ENCODE measurements at places on chromosomes 2 and 18.

- no peak for DNase-seq
Measured at GRCh38 chr2:240725671-240726070, 34.0 kb downstream of the AQP12A start.

DNA sequence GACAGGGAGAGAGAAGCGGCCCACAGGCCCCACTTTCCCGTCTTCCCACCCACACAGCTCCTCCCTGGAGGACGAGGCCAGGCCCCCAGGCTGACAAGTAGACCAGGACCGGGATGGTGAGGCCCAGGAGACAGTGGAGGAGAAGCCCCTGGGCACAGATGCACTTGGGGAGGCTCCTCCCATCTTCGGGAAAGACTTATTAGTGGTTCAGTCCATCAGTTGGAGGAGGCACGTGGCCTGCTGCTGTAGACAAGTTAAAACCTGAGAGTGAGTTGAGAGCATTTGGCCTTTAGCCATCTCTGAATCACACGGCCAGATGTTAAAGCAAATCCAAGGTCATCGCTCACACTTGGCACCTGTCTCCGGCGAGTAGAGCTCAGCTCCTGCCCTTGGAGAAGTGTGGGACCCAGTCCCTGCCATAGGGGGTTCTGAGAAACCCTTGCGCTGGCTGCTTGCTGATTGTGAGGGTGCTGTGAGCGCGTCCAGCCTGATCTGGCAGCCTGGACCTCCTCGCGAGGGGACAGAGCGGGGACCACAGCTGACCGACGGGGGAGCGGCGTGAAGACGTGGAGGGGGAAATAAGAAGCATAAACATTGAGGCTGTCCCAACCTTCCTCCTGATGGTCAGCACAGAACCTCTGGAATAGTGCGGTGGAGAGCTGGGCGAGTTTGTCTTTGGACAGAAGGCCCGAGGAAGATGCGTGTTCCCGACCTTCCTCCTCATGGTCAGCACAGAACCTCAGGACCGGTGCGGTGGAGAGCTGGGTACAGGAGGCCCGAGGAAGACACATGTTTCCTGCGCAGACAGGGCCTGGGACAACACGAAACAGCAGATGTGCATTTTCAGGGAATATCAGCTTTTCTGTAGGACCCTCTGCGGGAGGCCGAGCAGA, 24.7 kb upstream of the ALLC start:
- no peak for DNase-seq

GRCh38 chr2:23545396-23545795, 160.4 kb downstream of the KLHL29 start:
- no peak for DNase-seq

DNA sequence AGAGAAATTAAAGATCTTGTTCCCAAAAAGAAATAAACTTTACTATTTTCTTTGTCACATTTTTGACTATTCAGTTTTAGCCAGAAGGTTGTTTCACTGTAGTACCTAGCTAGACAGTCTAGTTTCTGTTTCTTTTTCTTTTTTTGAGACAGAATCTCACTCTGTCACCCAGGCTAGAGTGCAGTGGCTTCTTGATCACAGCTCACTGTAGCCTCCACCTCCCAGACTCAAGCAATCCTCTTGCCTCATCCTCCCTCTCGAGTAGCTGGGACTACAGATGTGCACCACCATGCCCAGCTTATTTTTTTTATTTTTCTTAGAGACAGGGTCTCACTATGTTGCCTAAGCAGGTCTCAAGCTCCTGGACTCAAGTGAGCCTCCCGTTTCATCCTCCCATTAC, 2.2 kb downstream of the RBM45 start:
- no peak for DNase-seq

- no peak for DNase-seq
Measured at GRCh38 chr2:116074161-116074560, 1631.7 kb downstream of the DPP10 start.

DNA sequence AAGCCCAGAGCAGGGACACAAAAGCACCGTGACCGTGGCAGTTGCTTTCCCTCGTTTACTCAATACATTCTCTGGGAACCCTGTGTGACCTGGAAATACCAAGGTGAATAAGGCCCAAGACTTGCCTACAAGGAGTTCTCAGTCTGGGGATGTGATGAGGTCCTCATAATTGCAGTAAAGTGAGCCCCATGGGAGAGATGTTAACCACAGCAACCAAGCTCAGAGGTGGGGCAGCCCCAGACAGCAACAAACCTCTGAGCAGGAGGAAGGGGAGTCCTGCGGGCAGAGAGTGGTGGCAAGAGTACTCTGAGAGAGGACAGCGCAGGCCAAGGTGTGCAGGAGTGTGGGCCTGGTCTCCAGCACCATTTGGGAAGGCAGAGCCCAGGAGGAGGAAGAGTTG, 91.6 kb downstream of the TTC32 start:
- DNase-seq = no peak

- DNase-seq = no peak
Measured at GRCh38 chr2:10709290-10709939, 12.0 kb upstream of the ATP6V1C2 start.

DNA sequence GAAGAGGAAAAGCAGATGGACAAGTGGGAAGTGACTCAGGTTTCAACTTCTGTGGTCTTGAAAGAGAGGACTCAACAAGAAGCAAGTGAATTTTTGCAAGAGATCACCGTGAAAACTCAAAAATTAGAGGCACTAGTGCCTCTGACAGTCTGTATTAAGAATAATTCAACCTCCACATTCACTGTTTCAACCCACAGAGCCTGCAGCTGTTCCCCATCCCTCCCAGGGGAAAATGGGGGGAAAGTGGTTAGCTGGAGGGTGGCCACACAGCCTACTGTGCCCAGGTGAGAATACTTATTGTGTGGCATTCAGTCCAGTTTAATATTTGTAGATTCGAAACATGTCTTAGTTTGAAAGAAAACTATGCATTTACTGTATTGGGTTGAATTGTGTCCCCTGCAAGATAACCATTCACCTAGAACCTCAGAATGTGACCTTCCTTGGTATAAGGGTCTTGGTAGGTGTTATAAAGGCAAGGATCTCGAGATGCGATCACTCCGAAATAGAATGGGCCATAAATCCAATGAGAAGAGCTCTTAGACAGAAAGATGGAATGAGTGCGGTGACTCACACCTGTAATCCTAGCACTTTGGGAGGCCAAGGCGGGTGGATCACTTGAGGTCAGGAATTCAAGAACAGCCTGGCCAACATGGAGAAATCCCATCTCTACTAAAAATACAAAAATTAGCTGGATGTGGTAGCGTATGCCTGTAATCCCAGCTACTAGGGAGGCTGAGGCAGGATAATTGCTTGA, 94.3 kb downstream of the IRS1 start:
- DNase-seq = no peak

Data from activated naive CD4-positive, alpha-beta T cell treated with anti-CD3 and anti-CD28 coated beads, Interleukin-2, amount 10 ng/mL, durations not matched to agents 7 days and 5 days (primary cell).